Effector CD4-positive, alpha-beta T cell (primary cell): ENCODE measurements at places on chromosomes 11 and 22.

DNA sequence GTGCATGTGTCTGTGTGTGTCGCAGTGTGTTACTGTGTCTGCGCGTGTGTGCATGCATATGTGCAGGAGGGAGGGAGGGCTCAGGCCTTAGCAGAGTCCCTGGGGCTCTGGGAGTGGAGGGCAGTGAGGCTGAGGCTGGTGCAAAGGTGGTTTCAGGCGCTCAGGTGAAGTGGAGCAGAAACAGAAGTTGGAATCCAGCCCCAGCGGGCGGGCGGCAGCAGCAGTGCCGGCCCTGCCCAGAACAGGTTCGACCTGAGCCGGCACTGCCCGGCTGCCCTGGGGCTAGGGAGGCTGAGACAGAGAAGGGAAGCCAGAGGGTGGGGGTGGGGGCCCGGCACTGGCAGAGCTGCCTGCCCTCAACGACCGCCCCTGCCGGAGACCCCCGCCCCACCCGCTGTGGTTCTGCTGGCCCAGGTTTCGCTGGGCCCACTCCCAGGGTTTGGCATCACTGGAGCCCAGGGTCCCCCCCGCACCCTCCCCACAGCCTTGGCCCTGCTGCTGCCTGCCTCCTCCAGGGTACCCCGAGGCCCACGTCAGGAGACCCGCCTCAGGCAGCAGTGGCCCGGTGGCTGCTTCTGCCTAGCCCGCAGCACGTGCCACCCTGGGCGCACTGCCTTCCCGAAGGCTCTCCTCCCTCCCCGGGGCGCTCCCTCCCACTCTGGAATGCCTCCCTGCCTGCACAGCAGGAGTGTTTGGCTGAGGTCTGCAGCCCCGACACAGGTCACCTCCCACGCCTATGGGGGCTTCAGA lies 13.3 kb downstream of the ASCL2 start:
- no peak for DNase-seq

GRCh38 chr11:124763156-124763947 lies 1.3 kb upstream of the ESAM start:
- peak; percentile 82 for DNase-seq

DNA sequence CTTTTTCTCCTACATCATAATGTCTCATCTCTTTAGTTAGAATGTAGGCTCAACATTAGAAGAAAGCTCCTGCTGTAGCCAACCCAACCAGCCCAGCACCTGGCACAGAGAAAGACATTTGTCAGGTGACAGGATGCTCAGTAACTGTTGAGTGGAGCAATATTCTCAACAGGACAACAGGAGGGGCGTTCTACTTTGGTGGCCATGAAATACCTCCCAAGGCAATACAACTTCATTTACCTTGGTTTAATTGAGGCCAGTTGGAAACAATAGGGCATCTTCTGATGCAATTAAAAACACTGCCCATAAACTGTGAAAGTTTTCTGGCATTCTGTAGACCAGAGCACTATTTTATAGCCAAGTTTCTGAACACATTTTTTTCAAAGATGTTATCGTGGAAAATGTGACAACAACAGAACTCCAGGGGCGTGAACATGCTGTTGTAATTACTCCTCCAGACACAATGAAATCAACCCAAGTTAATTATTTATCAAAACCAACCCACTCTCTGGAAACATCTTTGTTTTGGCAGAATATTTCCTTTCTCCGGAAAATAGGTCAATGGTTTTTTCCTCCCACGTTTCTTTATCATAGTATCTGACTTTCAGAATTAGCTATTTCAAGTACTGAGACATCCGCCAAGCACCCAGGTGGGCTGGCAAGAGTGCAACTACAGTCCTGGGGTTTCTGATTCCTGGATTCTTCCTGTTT lies 538.1 kb downstream of the SOX6 start:
- no peak for DNase-seq

DNA sequence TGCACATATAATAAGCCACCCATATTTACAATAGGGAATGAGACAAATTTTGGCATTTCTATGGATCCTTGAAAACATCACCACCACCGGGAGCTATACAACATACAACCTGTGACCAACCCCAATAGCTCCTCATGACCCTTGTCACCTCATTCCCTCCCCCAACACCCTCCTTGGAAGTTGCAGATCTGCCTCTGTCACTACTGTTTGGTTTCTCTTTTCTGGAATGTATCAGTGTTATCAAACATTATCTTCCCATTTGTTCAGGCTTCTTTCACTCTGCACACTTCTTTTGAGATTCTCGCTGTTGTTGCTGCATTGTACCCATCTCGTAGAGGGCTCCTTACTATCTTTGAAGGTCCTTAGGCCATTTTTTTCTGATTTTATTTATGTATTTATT lies 75.6 kb downstream of the ZNF280B start:
- DNase-seq, result no peak

- no peak for DNase-seq
These were observed 12.6 kb downstream of the ZNF143 start for GRCh38 chr11:9473408-9473807.

- no peak for DNase-seq
These were observed 54.1 kb upstream of the WNT11 start for GRCh38 chr11:76260296-76260925.

GRCh38 chr11:12798609-12799011 lies 124.4 kb downstream of the TEAD1 start:
- DNase-seq, result no peak

DNA sequence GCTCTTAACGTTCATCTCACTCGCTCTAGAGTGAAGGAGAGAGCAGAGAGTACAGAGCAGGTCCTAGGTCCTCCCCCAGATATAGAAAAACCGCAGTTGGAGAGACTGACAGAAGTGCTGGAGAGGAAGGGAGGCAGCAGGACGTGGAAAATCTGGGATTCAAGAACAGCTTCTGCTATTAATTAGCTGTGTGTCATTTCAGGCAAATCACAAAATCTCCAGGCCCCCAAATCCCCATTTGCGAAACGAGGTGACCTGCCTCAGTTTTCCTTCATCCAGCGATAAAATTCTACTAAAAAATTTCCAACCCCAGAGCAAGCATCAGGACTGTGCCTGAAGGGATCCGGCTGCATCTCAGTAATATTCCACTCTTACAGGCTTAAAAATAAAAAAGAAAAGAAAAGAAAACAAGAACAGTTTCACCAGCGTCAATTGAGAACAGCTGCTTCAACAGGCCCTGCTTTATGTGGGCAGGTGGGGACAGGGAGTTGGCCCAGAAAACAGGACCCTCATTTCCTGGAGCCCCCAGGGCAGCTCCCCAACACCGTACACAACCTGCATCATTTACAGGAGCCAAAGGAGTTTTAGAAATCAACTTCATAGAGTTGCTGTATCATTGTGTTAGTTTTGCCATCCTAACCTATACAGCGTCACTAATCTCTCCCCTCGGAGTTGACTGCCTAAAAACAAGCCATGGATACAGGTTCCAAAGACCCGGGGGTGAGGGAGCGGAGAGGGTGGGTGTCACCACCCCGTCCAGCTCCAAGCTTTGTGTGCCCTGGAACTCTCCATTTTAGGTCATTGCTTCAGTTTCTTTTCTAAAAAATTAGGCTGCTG lies 2.3 kb upstream of the MALAT1 start:
- no peak for DNase-seq

DNA sequence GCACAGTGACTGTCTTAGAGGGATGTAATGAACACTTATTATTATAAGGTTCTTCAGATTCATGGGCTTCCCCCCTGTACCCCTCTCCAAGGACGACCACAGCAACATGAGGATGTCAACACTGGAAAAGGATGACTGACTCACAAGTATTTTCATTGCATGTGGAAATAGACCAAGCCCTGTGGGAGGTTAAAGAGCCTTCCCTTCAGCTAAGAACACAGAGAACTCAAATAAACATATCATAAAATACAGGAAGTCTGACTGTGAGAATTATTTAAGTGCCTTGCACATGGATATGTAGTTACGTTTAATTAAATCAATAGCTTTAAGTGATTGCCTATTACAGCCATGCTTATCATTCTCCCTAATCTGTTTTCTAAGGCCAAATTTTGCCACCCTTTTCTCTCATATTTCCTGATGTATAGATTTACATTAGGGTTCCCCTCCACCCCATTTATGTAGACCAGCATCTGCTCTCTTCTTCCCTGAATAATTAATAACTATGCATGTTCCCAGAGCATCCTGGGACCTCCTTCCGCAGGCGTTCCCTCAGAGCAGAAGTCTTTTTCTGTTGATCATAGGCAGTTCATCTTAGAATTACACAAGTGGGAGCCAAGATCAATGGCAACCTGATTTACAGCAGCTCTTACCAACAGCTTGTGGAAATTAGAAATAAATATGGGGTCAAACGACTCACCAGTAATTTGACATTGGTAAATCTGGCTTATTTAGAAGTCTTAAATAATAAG lies 226.9 kb downstream of the OPCML start:
- no peak for DNase-seq

- DNase-seq, result no peak
These were observed 42.0 kb downstream of the MCHR1 start for GRCh38 chr22:40721266-40721665.

DNA sequence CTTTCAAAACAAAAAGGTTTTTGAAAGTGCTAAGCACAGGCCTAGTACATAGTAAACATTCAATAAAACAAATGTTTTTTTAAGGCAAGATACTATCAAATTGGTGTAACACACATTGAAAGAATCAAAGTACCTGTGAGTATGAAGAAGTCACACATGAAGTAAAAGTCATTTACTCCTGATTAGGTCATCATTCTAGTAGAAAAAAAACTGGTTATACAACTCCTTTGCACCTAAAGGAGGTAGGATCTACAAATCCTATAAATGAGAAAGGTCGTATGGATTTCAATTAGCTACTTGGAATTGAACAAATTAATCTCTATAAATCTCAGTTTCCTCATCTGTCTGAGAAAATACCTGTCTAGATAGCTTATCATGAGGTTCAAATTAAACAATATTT lies 80.8 kb downstream of the SIK3 start:
- DNase-seq, result no peak

- no peak for DNase-seq
These were observed 43.2 kb downstream of the AP2A2 start for GRCh38 chr11:968822-969221.

- no peak for DNase-seq
These were observed 1404.8 kb downstream of the TBC1D22A start for GRCh38 chr22:48167238-48167637.

DNA sequence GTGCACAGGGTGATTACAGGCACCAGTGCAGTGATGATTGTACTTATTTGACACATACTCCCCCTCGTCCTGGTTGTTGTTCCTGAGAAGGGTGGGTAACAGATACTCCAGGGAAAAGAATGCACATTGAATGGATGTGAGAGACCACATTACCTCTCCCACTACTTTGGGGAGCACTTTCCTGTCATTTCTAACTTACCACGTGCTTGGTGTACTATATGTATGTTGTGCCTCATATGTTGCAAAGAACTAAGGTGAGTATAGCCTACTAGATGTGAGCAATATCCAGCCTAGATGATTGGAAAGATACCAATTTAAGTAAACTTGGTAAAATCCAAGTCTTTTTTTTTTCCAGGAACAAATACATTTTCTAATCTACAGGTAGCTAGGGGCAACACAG lies 14.3 kb upstream of the SCARF2 start:
- no peak for DNase-seq

- DNase-seq, result no peak
These were observed 21.0 kb upstream of the CHADL start for GRCh38 chr22:41261541-41262249.

- DNase-seq, result no peak
These were observed 10.8 kb downstream of the SOX10 start for GRCh38 chr22:37973271-37974170.

- peak; percentile 58 for DNase-seq
These were observed at the start of gene CTSF for GRCh38 chr11:66568124-66568916. Gene CTSF, minus strand, starts transcription at chr11:66568606. Its CDS starts 120 bp downstream, at chr11:66568486.

GRCh38 chr11:78345450-78345849 lies 72.2 kb downstream of the GAB2 start:
- DNase-seq, result no peak

- DNase-seq, result no peak
These were observed 99.5 kb downstream of the CCDC81 start for GRCh38 chr11:86473991-86474833.

DNA sequence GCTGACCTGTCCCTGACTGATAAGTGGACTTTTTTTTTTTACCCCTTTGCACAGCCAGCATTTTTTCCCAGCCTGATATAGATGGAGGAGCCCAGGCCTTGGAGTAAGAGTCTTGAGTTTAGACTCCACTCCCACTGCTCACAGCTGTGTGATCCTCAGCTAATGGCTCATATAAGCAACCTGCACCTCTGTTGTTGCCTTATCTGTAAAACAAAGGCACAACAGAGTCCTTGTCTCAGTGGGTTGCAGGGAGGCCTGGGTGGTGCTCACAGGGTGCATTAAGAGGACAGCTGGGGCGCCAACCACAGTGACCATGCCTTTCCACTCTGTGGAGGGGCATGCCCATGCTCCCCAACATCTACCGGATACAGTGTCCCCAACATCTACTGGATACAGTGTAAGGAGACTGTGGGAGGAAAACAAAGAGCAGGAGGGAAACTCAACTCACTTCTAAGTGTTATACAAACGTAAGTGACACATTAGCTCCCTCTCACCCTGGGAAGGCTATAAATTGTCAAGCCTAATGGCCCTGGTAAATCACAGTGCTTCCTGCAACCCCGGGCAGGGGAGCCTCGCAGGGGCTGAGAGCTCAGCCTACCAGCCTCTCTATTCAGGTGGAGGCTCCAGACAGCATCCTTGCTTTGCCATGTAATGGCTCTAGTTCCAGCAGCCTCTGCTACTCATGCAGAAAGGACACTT lies 109.5 kb downstream of the TENM4 start:
- DNase-seq, result no peak

DNA sequence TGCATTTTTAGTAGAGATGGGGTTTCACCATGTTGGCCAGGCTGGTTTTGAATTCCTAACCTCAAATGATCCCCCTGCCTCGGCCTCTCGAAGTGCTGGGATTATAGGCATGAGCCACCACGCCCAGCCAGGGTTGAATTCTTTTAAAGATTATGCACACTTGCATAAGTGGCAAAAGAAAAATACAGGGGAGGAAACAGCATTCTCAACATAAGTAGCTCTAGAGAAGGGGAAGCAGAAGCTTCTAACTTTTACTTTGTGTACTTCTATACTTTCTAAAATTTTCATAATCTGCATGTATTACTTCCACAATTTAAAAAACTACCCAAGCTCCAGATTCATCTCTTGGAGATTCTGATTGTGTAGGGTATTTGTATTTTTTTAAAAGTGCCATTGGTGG lies 108.0 kb downstream of the SLC1A2 start:
- no peak for DNase-seq

- no peak for DNase-seq
These were observed 1.6 kb downstream of the BSX start for GRCh38 chr11:122979815-122980595.

GRCh38 chr11:130433357-130433756 lies 4.9 kb upstream of the ADAMTS8 start:
- no peak for DNase-seq

DNA sequence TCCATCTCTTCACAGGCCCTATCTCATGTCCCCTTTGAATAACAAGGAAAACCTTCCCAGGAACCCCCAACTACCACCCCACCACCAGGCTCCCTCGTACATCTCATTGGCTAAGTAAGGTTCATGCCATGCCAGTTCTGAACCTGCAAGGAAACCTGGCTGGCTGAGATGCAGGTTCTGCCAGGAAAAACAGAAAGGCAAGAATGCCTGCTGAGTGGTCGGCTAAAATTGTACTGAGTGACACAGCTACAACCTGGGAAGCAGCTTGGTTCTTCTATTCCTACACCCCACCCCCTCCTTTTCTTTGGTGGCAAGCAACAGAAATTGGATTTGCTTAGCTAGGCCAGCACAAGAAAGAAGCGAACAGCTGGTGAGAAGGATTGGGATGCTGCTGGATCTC lies 36.1 kb upstream of the TSPAN18 start:
- no peak for DNase-seq

GRCh38 chr22:49606562-49607290 lies 220.9 kb downstream of the BRD1 start:
- no peak for DNase-seq

- no peak for DNase-seq
These were observed 819 bp downstream of the JAML start for GRCh38 chr11:118223992-118224391.
